ENCODE measurements at places on chromosomes 16 and 17.

DNA sequence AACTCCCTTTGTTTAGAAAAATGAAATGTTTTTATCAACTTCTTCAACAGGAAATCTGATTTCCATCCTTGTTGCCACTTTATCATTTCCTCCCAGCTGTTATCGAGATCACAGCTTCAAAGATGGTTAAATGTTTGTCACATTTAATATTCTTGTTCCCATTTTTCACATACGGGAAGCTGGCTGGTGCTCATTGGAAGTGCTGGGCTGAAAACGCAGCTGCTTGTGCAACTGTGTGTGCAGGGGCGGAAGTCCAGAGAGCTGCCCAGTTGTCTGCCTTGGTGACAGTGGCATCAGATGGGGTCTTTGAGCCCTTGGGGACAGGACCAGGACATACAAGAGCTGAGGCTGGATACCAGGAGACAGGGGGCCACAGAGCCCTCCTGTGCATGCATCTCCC is 549.2 kb upstream of the CDH11 start:
- DNase-seq, result no peak

- DNase-seq, result no peak
These were observed 1.7 kb downstream of the ACADVL start for GRCh38 chr17:7221278-7222092.

GRCh38 chr17:82935966-82936767 is 96.3 kb upstream of the ZNF750 start:
- no peak for DNase-seq

DNA sequence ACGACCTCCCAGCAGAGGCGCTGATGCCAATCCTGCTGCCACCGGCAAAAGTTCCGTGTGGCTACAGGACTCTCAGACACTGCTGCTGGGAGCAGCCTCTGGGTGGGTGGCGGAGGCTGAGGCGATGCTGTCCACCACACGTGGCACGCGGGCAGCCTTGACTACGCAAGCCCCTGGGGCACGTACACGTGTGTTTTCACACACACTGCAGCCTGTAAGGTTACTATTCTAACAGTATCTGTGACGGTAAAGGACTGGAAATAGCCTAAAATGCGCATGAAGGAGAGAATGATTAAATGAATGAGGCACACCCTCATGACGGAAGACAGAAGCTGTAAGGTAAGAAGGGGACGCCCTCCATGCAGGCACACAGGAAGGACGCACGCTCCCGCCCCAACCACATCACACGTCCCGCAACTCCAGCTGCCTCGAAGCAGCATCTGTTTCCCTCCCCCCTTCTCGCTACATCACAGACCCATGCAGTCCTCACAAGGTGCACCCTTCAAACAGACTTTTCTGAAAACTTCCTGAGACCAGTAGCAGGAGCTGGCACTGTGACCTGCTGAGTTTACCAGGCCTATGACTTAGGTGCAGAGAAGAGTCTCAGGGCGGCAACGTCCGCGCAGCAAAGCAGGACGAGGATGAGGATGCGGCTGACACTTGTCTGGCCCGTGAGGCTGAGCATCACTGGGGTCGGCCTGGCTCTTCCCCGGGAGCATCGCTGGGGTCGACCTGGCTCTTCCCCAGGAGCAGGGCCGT is 28.7 kb upstream of the FASN start:
- DNase-seq, result no peak

DNA sequence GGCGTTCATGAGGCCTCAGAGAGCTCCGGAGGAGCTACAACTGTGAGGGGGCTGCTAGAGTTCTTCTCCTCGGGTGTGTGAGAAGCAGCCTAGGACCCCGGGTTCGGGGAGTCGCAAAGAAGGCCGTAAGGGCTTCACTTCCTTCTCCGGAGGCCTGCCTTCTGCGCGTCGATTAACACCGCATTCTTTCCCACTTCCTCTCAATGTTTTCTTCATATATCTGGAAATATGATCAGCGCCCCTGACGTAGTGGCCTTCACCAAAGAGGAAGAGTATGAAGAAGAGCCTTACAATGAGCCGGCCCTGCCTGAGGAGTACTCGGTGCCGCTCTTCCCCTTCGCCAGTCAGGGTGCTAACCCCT is 449 bp downstream of the SMCR8 start:
- DNase-seq, result no peak

- no peak for DNase-seq
These were observed 19.0 kb downstream of the CCDC57 start for GRCh38 chr17:82193520-82194220.

- DNase-seq, result no peak
These were observed 11.0 kb downstream of the GCGR start for GRCh38 chr17:81814748-81815645.

GRCh38 chr16:2848933-2849725 is 8.8 kb downstream of the PRSS22 start:
- DNase-seq, result no peak

DNA sequence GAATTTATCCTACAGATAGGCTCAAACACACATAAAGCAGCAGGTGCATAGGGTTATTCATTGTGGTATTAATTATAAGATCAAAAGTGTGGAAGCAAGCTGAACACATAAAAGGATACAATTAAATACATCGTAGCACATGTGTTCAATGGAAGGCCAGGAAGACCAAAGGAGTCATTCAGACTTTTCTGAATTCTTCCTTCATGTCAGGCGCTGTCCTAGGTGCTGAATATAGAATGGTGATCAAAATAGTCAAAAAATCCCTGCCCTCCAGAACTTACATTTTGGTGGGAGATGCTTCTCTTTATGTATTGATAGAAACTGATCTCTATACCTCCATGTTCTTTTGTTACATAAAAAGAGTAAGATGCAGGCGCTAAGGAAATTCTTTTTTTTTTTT is 439.0 kb upstream of the ASIC2 start:
- DNase-seq, result peak; percentile 13

DNA sequence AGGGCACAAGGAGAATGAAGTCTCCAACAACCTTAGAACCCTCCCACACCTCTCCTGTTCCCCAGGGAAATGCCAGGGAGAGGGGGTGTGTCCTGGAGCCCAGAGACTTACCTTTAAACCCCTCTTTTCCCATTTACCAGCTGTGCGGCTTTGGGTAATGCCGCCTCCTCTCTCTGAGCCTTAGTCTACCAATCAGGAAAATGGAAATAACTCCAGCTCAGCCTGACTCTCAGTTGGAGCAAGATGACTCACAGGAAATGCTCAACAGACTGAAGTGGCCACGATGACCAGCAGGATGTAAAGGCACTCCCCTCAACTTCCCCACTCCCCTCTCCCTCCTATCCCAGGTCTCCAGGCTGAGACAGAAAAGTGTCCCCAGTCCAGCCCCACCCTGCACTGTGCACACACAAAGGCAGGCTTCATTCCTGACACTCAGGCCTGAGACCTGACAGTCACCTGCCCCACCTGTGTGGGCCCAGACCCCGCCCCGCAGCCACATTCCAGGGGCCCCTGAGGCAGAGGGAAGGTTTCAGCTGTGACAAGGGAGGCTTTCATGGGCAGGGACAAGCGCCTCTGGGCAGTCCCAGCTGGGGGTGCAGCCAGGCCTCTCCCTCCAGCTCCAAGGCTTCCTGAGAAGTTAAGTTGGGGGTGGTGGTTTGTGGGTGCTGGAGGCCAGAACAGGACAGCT is 3.0 kb upstream of the KRT15 start:
- DNase-seq, result no peak

DNA sequence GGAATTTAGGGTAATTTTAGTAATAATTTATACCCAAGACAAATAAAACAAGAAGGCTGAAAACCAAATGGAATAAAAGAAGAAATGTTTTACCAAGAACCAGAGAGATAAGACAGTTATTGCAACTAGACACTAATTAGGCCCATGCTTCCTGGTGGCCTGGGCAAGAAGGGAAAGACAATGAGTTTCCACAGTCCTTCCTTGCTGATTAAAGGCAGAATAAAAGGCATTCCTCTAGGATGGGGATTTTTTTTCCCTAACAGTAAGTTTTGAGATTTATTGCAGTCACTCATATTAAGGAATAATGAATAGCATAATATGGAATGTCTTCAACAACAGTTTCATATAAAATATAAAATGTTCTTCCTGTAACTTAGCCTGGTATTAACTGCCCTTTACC is 41.5 kb downstream of the TOM1L2 start:
- no peak for DNase-seq

GRCh38 chr16:330741-331140 is 21.8 kb downstream of the AXIN1 start:
- no peak for DNase-seq

GRCh38 chr16:4900036-4900435 is 36.9 kb downstream of the PPL start:
- no peak for DNase-seq

GRCh38 chr16:11392041-11392581 is 46.9 kb downstream of the RMI2 start:
- DNase-seq, result no peak

DNA sequence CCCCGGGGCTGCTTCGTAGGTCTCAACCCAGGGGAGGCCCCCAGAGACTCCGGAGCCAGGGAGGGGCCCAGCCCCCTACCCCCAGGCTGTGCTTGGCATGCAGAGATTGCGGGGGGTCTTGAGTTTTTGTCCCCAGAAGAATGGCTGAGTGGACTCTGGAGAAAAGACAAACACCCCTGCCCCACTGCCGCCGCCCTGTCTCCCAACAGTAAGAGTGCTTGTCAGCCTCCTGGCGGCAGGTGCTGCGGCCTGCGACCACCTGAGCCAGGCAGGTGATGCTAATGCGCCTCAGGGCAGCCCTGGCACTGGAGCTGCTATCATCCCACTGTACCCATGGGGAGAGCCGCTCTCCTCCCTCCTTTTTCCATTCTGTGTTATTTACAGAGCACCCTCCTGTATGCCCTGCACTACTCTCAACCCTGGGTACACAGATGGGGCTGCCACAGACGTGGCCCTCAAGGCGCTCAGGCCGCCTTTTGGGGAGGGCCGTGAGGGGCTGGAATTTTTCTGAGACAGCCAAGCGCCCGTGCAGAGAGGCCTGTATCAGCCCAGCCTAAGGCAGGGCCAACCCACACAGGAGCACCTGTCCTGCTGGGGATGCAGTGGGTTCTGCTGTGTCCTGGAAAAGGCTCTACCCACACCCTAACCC is 2.6 kb upstream of the IL17C start:
- DNase-seq, result no peak

All from SJCRH30 (cell line).